ENCODE measurements at places on chromosomes 2 and 18. TPM values are rescaled to one million over a fixed set of nuclear protein-coding genes. Genes with fewer than 3 reads are reported as not detected.

GRCh38 chr18:56615738-56616520 lies 22.5 kb downstream of the TXNL1 start:
- no peaks in the 10 kb centered on the region for H3K27me3 ChIP-seq
- H3K36me3 ChIP-seq: peaks cover 99% of the 10 kb centered on the region
- DNase-seq: no peak
- H3K4me3 ChIP-seq: no peak overlapping the region
- H3K27ac ChIP-seq: no peak overlapping the region
- no peaks in the 10 kb centered on the region for H3K4me1 ChIP-seq

DNA sequence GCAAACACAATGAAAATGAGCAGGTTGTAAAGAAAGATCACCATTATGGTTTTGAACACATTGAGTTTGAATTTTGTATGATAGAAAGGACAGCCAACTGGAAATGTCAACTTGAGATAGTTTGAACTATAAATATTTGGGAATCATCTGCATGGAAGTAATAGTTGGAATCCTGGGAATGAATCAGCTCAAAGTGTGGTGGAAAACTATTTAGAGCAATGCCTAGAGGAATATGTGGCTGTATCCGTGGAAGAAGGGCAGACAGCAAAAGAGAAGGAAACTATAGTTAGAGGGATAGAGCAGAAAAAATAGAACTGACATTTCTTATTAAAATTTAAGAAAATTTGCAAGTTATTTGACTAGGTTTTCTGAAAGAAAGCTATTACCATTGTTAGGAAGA lies 112.5 kb upstream of the OTX1 start:
- H3K4me3 ChIP-seq: no peak overlapping the region
- H3K27ac ChIP-seq: no peak overlapping the region
- H3K4me1 ChIP-seq: no peaks in the 10 kb centered on the region
- H3K36me3 ChIP-seq: no peaks in the 10 kb centered on the region
- H3K27me3 ChIP-seq: no peaks in the 10 kb centered on the region
- no peak for DNase-seq

- no peaks in the 10 kb centered on the region for H3K36me3 ChIP-seq
- peaks cover 30% of the 10 kb centered on the region for H3K4me1 ChIP-seq
- no peaks in the 10 kb centered on the region for H3K27me3 ChIP-seq
- peak; percentile 51 for DNase-seq
Measured at GRCh38 chr2:197107291-197108269, 181.1 kb upstream of the PGAP1 start.

DNA sequence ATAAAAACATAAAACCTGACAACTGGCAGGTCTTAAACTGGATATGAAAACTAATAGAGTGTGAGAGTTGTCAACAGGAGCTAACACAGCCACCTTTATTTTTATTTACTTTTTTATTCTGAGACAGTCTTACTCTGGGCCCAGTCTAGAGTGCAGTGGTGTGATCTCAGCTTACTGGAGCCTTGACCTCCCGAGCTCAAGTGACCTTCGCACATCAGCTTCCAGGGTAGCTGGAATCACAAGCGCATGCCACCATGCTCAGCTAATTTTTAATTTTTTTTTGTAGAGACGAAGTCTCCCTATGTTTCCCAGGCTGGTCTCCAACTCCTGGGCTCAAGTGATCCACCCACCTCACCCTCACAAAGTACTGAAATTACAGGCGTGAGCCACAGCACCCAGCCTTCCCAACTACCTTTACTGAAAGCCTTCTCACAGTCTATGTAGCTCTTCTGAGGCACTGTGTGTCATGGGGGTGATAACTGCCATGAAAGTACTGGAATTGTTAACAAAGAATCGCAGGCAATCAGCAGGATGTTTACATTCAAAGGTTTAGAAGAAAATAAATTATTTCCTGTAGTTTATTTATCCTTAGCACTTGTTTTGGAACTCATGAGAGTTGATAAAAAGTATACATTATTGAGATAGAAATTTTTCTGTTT lies 24.3 kb downstream of the GDF7 start:
- H3K27ac ChIP-seq: no peak overlapping the region
- H3K4me3 ChIP-seq: no peak overlapping the region
- H3K27me3 ChIP-seq: no peaks in the 10 kb centered on the region
- no peak for DNase-seq

DNA sequence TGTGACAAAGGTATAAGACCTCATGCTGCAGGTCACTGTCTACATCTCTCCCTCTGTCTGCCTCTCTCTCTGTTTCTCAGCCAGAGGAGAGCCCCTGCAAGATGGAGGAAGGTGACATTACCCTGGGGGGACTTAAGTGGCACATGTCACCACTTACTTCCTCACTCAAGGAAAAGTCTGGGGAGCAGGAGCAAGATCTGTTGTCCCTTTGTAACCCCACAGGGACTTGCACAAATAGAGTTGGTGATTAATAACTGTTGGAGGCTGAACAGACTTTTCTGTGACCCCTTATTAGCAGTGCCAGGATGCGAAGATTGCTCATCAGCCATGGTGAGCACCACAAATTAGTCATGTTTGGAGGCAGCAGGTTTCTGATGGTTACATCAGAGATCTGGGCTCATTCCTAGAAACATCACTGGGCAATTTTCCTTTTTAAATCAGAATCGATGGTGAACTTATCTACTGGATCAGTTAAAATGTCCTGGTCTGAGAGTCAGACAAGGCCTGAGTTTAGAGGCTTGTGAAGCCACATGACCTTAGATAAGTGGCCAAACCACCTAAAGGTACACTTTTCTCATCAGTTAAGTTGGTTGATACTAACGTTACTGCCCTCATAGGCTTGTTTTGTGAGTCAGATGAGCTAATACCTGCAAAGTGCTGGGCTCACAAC lies 81.2 kb upstream of the LTBP1 start:
- H3K36me3 ChIP-seq: no peaks in the 10 kb centered on the region

Gene MAP3K19
- not detected for total RNA-seq
